NCI-H1436 (cell line): ENCODE measurements at places on chromosomes 1 and 21.

- no peak for DNase-seq
Measured at GRCh38 chr1:214491468-214492146, 59.8 kb downstream of the PTPN14 start.

- DNase-seq: no peak
Measured at GRCh38 chr1:41716188-41717130, 202.3 kb downstream of the HIVEP3 start.

DNA sequence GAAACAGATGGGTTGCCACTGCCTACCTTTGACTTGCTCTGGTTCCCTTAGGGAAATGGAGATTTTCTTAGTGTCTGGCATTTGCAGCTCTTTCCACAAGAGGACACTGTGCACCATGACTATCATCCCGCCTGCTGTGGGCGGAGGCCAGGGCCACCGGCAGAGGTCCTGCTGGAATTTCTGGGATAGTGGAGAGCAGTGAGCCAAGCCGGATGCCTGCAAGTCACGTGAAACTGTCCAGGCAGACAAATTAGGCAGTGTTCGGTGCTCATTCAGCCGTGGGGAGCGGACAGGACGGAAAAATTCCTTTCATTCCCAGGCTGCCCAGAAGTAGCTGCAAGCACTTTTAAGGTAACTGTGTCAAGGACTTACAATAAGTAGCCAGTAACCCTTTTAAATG, 43.4 kb downstream of the IGSF5 start:
- DNase-seq: peak; percentile 41

DNA sequence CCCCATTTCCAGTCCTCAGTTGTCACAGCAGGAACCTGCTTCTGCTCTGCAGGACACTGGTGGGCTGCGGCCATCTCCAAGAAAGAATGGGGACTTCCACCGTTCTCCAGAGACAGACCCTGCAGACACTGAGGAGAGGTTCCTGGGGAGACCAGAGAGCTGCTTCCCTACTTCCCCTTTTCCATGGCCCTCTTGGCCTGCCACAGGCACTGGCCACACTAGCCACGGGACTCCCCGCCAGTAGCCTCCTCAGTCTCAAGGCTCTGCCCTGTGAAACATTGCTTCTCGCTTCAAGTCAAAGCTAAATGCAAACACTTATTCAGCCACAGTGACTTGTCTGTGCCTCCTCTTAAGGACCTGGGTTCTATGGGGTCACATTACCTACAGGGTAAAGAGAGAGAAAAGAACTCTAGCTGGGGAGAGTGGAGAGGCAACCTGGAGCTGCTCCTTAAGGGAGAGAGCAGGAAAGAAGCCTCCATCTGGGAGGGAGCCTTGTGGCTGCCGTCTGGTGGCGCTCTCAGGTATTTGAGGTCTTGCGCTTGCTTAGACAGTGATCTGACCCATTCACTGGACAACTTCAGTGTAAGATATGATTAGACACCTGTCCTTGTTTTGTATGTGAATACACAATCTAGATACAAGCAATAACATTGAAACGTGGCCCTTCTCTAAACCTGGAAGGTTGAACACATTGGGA, 5.4 kb upstream of the SLAMF8 start:
- peak; percentile 43 for DNase-seq

DNA sequence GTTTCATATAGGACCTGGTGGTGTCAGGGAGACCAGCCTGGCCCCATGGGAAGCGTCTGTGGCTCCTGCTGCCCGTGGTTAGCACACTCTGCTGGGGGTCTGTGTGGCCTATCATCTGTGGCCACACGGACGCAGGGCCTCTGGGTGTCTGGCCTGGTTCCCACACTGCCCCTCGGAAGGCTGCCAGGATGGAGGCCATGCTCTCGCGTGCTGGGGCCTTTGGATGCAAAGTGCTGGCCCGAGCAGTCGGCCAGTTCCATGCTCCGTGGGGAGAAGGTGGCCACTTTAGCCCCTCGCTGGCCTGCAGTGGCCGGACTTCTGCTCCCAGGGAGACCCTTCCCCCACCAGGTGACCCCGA, 20.8 kb upstream of the LRRC3 start:
- DNase-seq: no peak

DNA sequence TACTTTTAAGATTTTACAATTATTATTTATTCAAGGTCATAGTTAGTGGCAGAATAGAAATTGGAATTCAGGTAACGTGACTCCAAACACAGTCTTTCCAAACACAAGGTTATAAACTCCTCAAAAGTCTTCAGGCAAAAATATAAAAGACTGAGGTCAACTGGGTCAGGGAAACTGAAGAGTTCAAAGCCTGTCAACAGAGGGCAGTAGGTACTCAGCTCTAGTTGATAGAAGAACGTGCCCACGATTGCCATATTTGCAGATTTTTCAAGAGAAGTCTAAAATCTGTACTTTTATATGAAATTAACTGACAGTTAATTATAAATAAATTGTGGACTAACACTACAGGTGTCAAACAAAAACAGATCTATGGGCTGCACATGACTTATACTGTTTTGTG, 135.0 kb downstream of the LHX4 start:
- DNase-seq: no peak

GRCh38 chr1:117171900-117172511, 38.7 kb downstream of the VTCN1 start:
- DNase-seq: no peak

DNA sequence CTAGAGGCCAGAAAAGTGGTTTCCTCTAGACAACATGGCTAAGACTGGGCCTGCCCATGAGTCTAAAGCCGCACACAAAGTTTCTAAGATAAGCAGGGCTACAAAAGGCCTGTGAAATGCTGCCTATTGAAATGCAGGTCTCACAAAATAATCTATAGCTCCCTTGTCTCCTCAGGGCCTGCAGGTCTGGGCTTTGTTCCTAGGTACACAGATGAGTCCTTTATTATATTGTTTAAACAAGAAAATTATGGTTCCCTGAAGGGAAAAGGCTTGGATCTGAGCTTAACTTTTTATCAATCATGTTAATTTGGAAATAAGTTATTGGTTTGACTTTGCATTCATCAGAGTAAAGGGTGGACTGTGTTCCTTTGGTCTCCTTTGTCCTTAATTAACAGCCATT, 413.4 kb upstream of the BEND5 start:
- no peak for DNase-seq

- DNase-seq: no peak
Measured at GRCh38 chr1:234962340-234962989, 166.2 kb downstream of the TOMM20 start.

GRCh38 chr1:243312952-243313634, 57.3 kb downstream of the SDCCAG8 start:
- DNase-seq: no peak

DNA sequence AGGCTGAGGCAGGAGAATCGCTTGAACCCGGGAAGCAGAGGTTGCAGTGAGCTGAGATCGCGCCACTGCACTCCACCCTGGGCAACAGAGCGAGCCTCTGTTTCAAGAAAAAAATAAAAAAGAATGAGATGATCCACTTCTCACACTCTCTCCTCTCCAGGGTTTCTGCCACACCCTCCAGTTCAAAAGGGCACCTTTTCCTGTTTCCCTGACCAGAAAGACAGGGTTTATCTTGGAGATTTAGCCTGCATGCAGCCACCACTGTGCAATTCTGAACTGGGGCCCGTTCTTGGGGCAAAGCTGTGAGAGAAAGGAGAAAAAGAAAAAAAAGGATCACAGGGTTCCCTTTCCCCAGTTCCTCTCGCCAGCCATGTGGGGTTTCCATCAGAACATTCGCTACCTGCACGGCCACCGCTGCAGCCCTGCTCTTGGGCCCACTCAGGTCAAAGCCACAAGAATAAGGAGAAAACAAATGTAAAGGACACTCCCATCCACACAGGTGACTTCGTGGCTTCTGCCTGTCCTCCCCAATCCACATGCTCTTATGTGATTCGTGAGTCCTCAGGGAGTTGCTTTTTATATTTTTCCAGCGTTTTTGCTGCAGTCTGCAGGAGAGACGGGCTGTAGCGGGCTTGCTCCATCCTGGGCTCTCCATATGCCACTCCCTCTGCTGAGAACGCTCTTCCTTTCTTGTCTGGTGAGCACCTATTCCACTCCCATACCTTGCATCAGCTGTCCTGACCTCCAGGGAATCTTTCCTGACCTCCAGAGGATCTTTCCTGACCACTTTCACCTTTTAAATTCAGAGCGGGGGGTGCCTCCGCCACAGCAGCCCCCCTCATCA, 26.4 kb downstream of the GNG4 start:
- no peak for DNase-seq

- DNase-seq: no peak
Measured at GRCh38 chr1:33348676-33349080, 27.8 kb upstream of the A3GALT2 start.

GRCh38 chr1:10628685-10629084, 153.9 kb downstream of the PEX14 start:
- DNase-seq: no peak

DNA sequence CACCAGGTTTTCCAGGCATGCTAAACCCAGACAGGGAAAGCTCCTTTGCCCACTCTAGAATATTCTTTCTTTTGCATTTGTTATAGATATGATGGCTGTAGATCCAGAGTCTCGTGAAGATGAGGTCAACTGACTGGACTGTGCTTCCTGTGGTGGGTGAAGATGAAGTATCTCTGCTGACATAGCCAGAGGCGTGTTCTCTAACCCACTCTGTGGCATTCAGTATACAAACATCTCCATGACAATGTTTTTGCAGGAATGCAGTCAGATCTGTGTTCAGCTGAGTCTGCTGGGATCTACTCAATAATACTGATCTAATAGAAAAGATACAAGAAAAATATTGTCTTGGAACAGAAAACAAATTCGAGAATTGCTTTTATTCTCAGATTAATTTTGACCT, 11.3 kb downstream of the RWDD2B start:
- DNase-seq: no peak

DNA sequence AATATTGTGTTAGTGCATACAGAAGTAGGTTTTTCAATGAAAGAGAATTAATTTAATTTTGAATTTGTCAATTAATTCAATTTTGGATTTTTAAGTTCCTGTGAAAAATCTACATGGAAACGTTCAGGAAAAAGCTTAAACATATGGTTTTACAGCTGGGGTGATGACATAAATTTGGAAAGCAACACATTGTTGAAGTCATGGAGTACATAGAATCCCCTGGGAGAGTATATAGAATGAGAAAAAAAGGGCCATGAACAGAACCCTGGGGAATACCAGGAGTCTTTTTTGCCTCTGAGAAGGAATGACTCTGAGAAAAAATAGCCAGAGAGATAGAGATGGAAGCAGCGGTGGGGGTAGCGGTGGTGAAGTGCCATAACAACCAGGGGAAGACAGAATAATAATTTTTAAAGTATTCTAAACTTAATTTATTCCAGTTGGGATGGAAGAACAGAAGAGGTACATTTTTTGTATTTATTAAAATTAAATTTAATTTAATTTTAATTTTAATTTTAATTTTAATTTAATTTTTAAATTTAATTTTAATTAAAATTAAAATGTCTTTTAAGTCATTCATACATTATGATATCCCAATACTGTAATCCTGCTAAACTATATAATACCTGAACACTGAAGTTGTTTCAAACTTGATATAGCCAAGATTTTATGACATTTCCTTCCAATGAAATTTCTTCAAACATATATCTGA, 48.9 kb downstream of the NME7 start:
- no peak for DNase-seq

- DNase-seq: no peak
Measured at GRCh38 chr1:84873366-84873765, 19.6 kb downstream of the LPAR3 start.

DNA sequence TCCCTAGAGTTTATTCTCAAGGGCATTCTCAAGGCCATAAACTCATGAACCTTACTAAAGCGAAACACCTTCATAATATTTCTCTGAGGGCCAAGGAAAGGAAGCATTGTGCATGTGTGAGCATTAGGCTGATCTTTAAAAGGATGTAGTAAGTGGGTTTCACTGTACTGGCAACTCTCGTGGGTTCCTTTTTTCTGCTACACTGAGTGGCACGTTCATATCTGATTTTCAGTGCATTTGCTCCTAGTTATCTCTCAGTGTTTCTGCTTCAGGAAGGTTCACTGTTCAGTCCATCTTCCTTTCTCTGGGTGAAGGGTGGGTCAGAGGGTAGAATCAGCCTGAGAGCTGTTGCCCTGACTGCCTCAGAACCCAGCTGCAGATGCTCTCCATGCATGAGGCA, 192.8 kb upstream of the ADGRL2 start:
- DNase-seq: no peak

- no peak for DNase-seq
Measured at GRCh38 chr1:50342525-50342924, 80.7 kb downstream of the DMRTA2 start.

DNA sequence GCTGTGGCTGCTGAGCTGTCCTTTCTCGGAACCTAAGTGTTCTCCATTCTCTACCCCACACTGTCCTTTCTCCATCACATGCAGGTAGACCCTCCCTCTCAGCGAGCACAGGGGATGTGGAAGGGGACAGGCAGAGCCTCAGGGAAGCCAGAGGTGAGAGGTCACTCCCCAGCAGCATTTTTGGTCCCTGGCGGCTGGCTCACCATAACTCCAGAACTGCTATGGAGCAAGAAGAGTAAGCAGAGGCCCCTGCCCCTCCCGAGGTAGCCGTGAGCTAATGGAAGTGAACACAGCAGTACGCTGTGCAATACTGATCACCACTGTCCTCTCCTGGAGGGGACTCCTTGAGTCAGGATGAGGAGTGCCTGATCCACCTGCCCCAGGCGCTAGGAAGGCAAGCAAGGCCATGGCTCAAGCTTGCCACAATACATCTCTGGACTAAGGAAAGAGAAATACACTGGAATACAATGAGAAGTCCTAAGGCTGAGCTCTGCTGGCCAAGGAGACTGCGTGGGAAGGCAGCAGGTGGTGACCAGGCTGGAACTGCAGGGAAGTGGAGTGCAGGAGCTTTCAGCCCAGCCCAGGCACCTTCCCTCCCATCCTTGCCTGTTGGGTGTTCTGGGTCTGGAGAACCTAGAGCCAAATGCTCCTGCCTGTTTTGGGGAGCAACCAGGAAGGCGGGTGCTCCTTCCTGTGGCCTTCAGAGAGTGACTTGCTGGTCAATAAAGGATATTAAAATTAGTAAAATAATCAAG, 96.2 kb downstream of the LAMC2 start:
- no peak for DNase-seq

GRCh38 chr1:78292361-78292760, 198.4 kb upstream of the PTGFR start:
- DNase-seq: no peak

DNA sequence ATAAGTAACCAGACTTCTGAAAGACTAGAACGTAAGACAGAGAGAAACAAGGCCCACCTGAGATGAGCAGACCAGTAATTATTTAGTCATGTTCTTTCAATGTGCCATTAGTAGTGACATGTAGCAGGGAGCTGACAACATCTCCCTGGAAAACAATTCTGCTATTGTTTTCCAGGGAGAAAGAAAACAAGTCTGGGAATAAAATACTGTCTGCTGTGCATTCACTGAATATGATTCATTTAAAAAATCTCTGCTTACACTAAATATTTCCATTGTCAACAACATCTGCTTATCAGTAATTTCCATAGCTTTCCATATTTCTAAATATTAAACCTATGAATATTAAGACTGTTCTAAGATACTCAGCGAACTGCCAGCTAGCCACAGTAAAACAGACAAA, 80.0 kb downstream of the VCAM1 start:
- no peak for DNase-seq
